CD4-positive, CD25-positive, alpha-beta regulatory T cell (primary cell): ENCODE measurements at places on chromosomes 1 and 21.

- DNase-seq = no peak
Measured at GRCh38 chr1:113647164-113647563, 112.1 kb downstream of the PHTF1 start.

GRCh38 chr1:1433804-1434130 is 1.7 kb upstream of the VWA1 start:
- no peak for DNase-seq

DNA sequence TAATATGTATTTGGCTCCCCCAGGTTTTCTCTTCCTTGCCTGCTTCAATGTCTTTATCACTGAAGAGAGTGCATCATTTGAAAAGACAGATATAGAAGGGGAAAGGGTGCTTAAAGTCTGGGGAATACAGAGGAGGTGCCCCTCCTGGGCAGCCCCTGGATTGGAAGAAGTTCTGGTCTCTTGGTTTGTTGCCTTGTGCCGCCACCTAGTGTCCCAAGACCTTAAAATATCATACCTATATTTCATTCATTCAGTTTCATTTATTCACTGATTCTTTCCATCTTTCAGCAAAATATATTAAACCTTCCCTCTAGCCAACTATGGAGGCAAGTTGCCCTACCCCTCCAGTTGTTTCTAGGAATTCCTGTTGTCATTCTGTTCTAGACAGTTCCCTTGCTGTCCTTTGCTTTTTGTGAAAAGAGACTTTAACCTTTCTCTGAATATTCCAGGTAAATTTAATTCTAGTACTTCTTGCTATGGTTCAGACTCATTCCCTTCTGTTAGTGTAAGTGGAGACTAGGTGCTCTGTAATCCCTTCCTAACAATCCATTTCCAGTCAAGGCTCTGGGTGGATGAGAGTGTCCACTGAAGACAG is 56.1 kb downstream of the MEF2D start:
- no peak for DNase-seq

- no peak for DNase-seq
Measured at GRCh38 chr1:235883261-235883927, 16.7 kb upstream of the LYST start.

- no peak for DNase-seq
Measured at GRCh38 chr1:28244549-28245251, 8.8 kb downstream of the ATP5IF1 start.

DNA sequence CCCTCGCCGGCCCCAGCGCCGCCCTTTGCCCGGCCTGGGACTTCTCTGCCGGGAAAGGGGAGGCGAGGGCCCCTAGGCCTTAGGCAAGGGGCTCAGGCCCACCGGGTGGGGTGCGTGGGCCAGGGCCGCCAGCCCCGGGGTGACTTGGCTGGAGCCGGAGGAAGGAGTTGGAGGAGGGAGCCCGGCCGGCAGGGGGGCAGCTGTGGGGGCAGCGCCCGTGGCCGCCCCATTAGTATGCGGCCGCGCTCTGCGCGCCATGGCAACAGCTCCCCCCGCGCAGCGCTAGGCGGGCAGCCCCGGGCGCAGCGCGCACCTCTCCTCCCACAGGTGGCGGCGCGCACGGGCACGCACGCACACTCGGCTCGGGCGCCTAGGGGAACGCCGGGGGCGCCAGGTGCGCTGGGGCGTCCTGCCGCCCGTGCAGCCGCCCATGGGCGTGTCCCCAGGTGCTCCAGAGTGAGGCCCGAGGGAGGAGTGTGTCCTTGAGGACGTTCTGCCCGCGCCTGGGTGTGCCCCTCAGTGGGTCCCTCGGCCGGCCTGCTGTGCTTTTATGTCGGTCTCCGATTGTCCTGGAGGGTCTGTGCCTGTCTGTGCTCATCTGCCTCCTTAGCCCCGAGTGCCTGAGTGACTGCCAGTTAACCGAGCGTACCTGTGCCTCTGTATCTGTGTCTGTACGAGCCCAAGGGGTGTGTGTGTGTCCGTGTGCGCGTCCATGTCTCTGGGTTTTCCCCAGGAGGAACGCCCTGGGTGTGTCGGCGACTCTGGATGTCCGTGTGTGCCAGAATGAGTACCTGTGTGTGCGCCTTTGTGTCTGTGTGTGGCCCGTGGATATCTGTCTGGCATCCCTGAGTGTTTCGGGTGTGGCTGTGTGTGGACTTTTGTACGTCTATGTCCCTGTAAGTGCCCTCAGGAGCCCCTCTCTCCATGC is 38.2 kb upstream of the WASF2 start:
- peak; percentile 70 for DNase-seq

DNA sequence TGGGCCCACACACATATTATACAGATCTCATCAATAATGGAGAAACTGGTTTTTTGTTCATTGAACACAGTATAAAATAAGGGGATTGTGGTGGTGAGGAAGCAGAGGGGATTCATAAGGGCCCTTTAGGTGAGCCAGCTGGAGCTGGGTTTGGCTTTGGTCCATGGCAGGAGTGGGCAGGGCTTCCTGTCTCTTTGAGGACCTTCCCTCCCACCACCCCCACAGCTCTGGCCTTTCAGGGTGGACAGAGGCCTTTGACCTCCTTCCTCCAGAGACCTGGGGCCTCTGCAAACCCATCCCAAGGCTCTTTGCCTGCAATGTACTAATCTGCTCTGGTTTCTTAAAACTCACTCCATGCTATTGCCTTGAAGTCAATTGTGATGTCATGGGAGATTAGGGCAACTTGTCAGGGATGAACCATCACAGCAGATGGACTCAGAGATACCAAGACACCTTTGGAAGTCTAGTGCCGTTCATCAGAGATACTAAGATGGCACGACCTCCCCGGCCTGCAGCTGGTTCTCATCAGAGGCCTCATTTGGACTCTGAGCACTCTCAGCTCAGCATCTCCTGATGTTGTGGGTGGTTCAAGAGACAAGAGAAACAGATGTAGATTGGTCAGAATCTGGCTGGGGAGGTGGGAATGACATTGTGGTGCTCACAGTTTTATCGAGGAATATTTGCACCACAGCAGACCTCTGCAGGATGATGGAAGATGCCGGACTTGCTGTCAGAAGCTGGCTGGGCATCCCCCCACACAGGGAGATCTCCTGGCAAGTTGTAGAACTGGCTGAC is 37.9 kb downstream of the LHX4 start:
- no peak for DNase-seq

DNA sequence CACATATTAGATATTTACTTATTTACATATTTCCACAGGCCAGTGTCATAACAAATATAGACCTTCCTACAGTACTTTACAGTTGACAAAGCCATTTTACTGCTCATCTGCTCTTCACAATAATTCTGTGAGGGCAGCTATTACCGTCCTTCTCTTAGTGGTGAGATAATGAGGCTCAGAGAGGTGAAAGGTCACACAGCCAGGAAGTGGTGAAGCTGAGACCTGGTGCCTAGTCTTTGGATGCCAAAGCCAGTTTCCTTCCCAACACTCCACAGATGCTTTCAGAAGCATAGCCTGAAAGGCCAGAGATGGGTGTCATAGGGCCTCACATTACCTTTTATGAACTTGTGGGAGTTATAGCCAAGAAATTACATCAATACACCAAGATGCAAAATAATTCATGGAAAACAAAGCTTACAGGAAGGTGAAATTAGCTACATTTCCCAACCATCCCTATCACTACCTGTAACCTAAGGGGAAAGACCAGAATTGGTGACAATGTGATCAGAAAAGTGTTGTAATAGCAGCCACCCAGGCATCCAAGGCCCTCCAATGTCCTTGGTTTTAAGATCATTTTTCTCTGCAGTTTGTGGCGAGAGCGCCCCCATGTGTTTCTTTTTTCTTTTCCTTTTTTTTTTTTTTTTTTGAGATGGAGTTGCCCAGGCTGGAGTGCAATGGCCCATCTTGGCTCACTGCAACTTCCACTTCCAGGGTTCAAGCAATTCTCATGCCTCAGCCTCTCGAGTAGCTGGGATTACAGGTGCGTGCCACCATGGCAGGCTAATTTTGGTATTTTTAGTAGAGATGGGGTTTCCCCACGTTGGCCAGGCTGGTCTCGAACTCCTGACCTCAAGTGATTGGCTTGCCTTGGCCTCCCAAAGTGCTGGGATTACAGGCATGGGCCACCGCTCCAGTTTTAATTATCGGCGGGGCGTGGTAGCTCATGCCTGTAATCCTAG is 26.5 kb upstream of the RPL11 start:
- DNase-seq = peak; percentile 8

DNA sequence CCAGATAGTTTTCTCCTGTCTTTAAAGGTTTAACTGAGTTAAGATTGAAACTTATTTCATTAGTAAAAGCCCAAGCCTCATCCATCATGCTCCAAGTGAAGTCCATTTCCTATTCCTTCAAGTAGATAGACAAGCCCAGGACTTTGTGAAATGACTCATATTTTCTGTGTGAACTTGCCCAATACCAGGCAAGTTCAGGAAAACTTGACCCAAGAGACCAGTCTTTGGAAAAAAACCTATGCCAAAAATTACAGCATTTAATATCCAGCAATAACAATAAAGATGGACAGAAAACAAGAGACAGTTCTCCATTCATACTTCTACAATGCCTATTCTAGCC is 405 bp upstream of the RAB29 start:
- no peak for DNase-seq

DNA sequence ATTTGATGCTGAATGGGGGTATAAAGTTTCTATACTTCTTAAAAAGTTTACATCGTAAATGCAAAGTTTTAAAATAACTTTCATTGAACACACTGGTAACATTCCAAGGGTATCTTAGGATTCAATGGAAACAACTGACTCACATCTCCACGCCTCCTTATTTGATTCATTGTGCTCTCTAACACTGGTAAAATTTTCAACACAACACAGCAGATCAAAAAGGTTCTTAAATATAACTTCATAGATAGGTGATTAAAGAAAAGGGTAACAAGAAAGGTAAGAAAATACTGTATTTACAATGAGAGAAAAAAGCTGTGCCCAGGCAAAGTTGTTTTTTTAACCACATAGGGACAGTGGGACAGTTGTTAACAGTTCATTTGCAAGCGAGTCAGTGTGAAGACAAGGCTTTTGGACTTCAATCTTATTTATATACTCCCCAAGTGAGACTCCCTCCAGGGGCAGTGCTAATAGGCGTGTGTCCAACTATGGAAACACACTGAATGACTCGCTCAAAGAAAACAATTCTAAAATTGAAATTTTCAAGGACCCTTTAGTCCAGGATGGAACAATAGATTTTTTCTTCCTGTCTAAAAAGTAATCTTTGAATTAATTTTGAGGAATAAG is 140.5 kb downstream of the TIAM1 start:
- no peak for DNase-seq
